K562 (cell line): ENCODE measurements at places on chromosomes 13 and 19.

DNA sequence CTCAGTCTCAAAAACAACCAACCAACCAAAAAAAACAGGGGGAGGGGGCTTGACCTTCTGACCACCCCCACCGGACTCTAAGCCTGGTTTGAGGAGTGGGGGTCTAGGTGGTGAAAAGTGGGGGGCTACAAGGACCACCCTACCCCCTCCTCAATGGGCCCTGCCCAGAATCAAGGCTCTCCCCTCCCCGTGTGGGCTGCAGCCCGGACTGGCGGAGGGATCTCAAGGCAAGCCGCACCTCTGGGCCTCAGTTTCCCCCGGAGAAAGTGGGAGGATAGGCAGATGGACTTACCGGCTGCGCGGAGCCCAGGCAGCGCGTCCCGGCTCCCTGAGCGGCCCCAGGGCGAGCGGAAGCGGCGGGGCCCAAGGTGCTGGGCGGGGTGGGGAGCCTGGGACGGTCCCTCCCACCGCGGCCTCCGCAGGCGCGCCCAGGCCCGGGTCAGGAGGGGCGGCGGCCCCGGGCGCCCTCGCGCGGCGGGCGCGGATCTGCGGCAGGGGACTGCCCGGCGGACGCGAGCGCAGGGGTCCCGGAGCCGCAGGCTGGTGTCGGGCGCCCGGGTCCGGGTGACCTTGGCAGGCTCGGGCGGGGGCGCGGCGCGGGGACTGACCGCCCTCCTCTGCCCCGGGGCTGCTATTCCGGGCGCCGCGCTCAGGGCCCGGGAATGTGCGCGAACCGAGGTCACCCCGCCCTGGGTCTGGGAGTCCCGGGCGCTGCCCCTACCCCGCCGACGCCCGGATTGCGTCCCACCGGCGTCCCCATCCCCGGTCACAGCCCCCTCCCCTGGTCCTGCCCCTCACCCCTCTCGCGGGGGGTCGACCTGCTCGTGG lies at the start of gene ADAMTSL5:
TSS of gene ADAMTSL5 (minus strand) at position 349 of the 828 bp plus-strand sequence. CDS start 2,076 bp downstream, outside the sequence.
- peak; percentile 91 for DNase-seq

- DNase-seq, result no peak
These were observed 122.0 kb downstream of the OLFM4 start for GRCh38 chr13:53150568-53150967.

- DNase-seq, result no peak
These were observed 286.6 kb downstream of the PCDH9 start for GRCh38 chr13:66943530-66943929.

- DNase-seq, result no peak
These were observed 29.1 kb downstream of the GATAD2A start for GRCh38 chr19:19434483-19435045.

DNA sequence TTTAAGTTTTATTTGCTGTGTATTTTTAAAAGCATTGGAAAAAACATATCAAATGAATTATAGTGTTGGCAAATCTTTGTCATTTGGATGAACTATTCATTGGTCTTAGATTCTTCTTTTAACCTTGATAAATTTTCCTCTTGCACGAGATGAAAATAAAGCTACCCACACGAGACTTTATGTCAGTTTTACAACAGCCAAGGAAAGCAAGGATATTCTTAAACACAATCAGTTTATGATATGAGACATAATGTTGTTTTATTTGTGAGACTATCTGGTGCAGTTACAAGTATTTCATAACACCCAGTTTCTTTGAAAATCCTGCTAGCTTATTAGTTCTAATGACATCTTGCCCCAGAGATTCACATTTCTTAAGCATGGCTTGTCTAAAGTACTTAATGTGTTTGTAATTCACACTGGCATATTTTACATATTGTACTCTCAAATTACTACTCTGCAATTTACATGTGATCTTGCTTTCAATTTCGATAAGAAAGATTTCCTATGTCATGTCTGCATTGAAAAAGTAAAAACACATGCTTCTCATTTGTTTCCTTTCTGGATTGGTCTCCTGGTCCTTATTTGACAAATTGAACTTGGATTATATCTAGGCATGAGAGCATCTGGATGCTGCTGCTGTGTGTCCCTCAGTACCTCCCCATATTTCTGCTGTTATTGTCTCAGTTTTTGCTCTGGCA lies 955.5 kb upstream of the PCDH9 start:
- DNase-seq, result no peak

DNA sequence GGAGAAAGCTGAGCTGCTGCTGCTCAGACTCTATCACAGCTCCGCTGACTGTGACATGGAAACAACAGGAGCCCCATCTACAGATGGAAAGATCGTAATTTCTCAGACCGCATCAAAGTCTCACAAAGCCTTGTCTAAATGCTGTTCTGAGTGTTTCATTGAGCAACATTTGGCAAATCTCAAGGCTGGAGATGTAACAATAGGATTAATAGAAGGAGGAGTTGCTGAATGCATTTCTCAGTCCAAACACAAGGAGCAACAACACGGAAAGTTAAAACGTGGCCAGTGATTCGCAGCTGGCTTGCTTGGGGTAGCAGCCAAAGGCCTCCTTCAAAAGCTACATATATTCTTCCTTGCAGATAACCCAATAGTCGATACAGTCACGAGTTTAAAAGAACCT lies 55.7 kb downstream of the MRPL57 start:
- DNase-seq, result no peak

- DNase-seq, result no peak
These were observed 133.7 kb downstream of the RAP2A start for GRCh38 chr13:97567510-97568243.

DNA sequence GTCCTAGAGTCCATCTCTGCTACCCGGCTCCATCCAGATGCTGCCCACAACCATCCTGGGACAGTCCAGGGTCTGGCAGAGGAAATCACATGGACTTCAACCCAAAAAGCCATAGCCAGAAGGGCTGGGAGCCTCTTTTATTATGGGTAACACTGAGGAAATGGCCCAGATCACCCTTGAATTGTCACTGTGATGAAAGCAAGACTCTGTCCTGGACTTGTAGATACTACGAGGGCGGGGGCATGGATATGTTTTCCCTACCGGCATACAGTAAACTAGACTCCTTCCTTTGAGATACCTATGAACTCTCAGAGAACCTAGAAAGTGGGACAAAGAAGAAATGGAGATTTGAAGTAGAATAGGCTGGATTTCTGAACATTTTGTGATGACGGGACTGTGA lies 110.3 kb downstream of the LACC1 start:
- DNase-seq, result no peak

GRCh38 chr19:48632692-48633147 lies 4.5 kb downstream of the DBP start:
- DNase-seq, result no peak

DNA sequence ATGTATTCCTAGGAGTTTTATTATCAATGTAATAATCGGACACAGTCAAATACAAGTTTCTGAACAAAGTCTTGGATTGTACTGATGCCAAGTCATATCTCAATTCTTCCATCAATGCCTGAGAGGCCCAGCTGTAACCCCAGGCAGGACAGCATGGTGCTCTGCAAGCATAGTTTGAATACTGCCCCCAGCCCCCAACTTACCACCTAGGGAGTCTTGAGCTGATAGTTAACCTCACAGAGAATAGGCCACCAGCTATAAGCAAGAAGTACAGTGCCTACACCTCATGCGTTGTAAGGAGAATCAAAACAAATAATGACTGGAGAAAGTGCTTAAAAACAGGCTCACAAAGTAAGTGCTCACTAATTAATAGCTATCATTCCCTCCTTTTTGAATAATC lies 2.7 kb downstream of the PROSER1 start:
- peak; percentile 34 for DNase-seq

DNA sequence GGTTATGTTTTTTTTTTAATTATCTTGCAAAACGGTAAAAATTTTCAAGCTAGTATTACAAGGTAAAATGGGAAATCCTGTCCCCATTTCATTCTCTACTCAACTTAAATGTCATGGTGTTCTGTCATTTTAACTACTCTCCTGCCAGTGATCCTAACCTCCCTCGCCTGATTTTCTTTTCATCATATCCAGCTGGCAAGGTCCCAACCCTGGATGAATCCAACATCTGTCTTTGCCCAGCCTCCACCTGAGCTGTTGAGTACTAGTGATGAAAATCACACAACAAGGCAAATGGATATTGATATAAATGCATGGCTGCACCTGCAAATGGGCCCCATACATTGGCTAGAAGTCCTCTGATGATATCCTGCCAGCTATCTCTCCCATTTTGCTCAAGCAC lies 6.9 kb upstream of the CDK8 start:
- DNase-seq, result no peak

DNA sequence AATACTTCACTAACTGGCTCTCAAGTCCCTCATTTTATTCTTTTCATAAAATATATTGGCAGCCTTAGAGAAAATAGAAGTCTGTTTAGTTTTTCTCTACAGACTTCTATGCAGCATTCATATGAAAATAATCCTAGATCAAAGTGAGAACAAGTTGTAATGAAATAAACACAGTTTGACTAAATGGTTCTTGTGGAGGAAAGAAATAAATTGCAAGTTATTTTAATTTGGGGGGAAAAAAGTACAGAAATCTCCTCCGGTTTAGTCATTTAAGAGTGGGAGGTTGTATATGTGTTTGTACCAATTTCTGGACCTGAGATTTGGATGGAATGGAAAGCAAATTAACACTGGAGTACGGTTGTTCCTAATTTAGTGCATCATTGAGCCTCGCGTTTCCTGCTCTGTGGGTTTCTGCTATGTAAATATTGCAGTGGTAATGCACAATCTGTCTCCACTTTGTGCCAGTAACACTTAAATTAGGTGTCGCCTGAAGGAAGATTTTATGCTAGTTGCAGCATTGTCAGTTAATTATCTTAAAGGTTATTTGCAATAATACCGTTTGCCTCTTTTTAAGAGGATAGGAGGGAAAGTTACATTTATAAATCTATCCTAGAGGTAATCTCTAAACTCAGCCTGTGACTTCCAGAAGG lies 100.2 kb downstream of the ZIC5 start:
- DNase-seq, result no peak

- peak; percentile 82 for DNase-seq
These were observed 6.0 kb downstream of the SSC5D start for GRCh38 chr19:55494172-55494761.

- DNase-seq, result no peak
These were observed 10.5 kb downstream of the CYTH2 start for GRCh38 chr19:48479686-48480085.

GRCh38 chr13:57633141-57633949 lies 1.8 kb downstream of the PCDH17 start:
- DNase-seq, result no peak

DNA sequence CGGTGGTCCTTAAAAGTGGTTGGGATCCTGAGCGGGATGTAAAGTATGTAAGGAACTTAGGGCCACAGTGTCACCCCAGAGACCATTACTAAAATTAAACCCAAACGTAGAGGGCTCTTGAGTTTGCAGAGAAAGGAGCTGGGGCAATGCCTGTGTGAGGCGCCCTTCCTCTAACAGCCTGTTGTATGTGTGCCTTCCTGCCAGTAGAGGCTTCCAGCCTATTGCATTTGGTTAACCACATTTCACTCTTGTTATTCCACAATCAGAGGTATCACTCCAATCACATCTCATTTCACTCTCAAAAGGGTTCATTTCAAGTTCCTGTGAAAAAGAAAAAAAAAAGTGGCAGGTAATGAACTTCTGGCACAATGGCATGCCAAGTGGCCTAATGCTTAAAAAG lies 29.4 kb downstream of the DIAPH3 start:
- DNase-seq, result no peak
